ENCODE measurements at places on chromosomes 2 and 18.

GRCh38 chr2:17441055-17441771 lies 77.0 kb downstream of the RAD51AP2 start:
- DNase-seq, result no peak

- no peak for DNase-seq
Measured at GRCh38 chr18:45731716-45732115, 7.7 kb downstream of the SLC14A1 start.

DNA sequence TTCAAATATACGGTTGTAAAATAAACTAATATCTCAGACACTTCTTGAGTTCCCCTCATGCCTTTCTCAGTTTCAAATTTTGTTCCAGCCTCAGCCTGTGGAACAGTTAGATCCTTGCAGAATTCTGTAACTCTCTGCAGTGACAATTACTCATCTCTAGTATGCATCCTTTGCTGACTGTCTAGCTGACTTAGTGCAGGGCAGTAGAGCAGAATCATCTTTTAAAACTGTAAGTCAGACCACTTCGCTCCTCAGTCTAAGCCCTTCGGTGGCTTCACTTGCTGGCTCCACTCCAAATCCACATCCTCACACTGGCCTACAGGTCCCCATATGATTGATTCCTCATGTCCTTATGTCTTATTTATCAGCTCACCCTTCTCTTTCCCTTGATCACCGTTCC lies 164.1 kb upstream of the ZSWIM2 start:
- peak; percentile 26 for DNase-seq

DNA sequence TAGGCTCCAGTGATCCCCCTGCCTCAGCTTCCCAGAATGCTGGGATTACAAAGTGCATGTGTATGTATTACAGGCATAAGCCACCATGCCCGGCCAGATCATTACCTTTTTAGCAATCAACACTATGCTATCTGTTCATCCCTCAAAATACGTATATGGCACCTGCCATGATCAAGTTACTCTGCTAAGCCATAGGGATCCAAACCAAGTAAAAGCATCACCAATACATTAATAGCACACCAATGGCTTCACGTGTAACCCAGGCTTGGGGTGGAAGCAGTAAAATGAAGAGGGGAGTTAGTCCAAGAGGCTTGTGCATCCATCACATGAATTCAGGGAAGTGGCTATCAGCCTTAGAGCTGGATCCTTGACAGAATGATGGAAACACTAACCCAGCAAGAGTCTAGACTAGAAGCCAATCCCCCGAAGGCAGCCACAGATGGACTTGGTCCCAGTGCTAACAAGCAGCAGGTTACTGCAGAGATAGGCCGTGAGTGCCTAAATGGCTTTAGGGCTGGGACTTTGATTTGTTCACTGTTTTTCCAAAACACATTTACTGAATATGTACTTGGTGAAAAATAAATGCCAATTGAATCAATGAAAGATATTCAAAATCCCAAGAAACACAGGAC lies 11.3 kb downstream of the HDLBP start:
- DNase-seq, result no peak

DNA sequence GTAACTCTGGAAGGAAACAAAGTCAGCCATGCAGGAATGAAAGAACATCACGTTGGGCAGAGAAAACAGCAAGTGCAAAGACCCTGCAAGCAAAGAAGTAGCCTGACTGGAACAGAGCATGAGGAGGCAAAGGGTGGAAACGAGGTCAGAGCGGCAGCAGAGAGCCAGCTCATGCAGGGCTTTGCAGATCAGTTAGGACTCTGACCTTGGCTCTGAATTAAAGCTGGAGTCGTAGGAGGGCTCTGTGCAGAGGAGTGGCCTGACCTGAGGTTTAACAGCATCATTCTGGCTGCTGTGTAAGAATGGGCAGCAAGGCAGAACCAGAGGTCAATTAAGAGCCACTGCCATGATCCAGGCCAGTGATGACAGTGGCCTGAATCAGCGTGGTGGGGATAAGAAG lies 220.7 kb downstream of the PRKCE start:
- DNase-seq, result no peak

- DNase-seq, result peak; percentile 47
Measured at GRCh38 chr2:227862227-227862740, 9.1 kb upstream of the DAW1 start.

All from fibroblast of upper back skin (primary cell).